OCI-LY7 (cell line): ENCODE measurements at places on chromosomes 1 and 21.

DNA sequence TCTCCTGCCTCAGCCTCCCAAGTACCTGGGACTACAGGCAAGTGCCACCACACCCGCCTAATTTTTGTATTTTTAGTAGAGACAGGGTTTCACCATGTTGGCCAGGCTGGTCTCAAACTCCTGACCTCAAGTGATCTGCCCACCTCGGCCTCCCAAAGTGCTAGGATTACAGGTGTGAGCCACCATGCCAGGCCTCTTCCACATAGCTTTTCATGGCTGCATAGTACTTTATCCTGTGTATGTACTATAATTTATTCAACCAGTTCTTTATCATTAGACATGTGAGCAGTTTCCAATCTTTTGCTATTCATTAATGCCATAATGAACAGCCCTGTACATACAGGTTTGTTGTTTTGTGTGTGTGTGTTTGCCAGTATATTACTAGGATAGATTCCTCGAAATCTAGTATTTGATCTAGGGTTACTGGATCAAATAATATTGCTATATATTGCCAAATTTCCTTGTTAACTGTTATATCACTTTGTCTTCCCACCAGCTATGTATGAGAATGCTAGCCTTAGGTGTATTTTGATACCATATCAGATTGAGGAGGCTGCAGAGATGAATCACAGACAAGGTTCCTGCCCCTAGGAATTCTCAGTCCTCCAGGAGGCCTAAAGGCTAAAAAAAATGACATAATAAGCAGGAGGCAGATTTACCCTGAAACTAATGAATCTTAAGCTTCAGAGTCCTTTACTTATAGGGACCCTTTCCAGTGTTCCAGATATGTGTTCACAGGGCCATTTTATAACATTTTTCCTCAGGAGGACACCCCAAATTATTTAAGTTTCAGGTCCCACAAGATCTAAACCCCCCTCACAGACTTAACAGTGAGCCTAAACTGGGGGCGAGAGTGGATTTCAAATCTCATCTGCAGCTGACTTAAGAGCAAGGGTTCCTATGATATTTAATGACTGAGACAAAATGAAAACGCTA, 2.1 kb upstream of the PDIK1L start:
- no peak for DNase-seq

DNA sequence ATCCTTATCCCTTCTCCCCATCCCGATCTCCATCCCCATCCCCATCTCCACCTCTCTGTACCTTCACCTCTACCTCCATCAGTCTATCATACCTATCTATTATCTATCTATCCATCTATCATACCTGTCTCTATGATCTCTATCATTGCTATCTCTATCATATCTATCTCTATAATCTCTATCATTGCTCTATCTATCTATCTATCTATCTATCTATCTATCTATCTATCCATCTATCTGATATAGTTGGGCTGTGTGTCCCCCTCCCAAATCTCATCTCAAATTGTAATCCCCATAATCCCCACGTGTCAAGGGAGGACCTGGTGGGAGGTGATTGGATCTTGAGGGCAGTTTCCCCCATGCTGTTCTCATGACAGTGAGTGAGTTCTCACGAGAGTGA, 97.9 kb upstream of the PAXBP1 start:
- DNase-seq = no peak

DNA sequence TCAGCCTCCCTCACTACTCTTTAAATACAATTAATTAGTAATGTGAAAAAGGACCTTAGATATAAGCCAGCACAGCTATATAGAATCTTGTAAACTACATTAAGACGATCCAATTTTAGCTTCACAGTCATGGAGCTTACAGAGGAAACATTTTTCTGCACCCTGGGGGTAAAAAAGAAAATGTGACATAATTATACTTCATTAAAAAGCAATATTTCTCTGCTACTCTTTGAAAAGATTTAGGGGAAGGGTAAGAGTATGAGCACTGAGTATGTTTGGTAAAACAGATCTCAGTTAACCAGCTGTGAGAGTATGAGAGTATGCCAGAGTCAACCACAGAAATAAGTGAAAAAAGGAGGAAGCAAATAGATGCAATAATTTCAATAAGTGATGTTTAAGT, 1415.9 kb downstream of the PLA2G4A start:
- no peak for DNase-seq

- DNase-seq = no peak
Measured at GRCh38 chr1:81802707-81803430, 2.1 kb downstream of the ADGRL2 start.

- no peak for DNase-seq
Measured at GRCh38 chr1:53073868-53074311, 11.9 kb downstream of the PODN start.

DNA sequence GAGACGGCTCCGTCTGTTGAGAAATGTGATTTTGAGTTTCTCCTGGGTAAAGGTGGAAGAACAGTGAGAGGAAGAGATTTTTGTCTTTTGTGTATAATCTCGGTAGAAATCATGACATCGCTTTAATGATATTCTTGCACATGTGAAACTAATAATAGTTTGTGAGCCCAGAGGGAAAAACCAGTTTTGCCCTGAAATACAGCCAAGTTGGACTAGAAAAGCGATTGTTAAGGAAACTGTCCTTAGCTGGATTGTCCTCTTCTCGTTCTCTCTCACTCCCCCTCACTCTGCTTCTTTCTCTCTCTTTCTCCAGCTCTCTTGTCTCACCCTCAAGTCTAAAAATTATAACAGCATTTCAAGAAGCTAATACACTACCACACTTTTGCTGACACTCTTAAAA, 17.1 kb downstream of the KCNJ6 start:
- DNase-seq = no peak

GRCh38 chr1:193264313-193265065, 78.1 kb upstream of the B3GALT2 start:
- DNase-seq = no peak

DNA sequence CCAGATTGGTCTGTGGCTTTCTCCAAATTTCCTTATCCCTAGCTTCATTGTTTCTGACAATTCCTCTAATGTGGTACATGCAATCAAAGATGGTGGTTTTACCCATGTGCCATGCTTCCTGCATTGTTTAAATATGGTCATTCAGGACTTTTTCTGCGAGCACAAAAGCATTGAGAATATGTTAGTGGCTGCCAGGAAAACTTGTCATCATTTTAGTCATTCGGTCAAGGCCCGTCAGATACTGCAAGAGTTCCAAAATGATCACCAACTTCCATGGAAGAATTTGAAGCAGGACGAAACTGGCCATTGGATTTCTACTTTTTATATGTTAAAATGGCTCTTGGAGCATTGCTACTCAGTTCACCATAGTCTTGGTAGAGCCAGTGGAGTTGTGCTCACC, 3.7 kb downstream of the ZBED6 start:
- DNase-seq = no peak

GRCh38 chr1:24369801-24370200, 43.8 kb downstream of the STPG1 start:
- no peak for DNase-seq

DNA sequence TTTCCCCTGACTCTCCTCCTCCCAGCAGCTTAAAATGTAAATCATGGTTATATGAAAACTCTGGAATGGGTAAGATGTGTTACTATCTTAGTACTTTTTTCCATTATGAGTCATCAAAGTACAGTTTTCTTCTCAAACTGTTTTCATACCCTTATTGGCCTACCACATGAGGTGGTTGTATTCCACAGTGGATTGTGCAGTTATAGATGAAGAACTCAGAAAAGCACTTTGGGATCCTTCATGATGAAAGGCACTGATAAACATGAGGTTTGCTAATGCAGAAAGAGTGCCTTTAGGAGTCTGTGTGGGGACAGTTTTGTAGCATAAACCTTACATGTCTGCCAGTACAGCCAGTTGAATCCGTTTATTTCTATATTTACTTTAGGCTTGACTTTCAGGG, 32.0 kb upstream of the MYOCOS start:
- DNase-seq = no peak

DNA sequence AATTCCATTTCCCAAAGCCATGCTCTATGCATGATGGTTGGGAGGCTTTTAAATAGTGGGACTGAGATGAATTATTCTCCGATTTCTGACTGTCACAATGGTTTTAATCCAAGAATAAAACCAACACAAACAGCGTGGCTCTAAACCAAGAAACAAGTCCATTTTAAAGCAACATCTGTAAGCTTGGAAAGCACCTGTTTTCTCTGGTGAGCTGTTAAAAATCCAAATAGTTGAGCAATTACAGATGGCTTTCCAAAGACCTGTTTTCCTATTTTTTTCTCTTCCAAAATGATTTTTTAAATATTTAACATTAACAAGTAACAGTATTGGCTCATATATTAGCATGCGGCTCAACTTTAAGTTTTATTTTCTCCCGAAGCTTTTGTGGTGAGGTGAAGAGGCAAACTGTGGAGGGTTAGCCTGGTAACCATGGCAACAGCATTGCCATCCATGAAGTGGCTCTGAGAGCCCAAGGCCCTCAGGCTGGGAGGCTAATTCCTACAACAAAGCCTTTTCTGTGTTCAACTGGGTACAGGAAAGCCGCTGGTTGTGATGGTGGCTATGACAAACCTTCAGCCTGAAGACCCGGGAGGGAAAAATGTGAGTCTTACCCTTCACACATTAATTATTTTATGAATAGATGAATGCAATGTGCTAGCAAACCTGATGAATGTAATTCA, 56.7 kb upstream of the B3GALT5 start:
- DNase-seq = no peak

DNA sequence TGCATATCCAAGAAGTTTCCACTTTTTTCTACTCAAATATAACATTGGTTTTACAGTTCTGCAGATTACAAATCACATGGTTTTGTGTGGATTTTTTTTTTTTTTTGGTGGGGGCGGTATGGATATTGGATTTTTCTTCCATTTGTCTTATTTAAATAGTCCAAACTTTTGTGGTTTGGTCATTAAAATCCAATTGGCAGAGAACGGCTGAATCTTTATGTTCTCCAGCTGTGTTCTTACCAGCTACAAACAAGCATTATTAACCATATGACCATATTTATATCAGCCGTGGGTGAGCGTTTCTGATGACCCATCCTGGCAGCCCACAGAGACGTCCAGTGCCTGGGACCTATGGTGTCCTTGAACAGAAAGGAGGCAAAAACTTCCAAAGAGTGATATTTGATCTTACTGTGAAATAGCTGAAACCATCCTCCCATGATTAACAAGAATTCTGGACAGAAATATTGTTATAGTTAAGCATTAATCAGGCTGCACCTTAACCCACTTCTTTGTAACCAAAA, 200.4 kb downstream of the LYPLAL1 start:
- no peak for DNase-seq

- no peak for DNase-seq
Measured at GRCh38 chr1:43435146-43436145, 18.3 kb downstream of the HYI start.

DNA sequence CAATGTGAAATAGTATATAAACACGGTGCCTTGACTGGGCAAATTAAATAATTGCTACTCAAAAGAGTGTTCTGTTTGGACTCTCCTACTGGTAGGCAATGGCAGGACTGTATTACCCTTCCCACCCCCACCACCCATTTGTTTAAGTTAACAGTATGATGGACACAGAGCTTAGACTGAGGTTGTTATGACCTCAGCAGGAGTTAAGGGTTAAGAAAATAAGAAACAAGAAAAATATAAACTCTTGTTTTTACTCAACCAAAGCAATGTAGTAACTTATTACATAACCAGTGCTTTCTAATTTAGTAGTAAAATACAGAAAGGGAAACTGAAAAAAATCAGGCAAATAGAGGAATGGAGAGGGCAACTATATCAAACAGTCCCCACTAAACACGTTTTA, 19.9 kb upstream of the SERPINC1 start:
- DNase-seq = no peak

DNA sequence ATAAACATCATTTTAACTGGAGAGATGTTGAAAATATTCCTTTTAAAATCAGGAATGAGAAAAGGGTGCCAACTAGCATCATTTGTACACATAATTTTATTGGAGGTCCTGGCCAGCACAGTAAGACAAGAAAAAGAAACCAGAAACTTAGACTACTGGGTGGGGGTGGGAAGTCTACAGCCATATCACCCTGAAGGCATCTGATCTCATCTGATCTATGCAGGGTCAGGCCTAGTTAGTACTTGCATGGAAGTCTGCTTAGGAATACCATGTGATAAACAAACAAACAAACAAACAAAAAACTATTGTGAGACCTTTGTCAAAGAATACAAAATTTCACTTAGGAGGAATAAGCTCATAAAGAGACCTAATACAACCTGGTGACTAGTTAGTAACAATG, 54.2 kb downstream of the EIF2B3 start:
- no peak for DNase-seq

- no peak for DNase-seq
Measured at GRCh38 chr1:47030170-47030805, 6.8 kb downstream of the CYP4X1 start.

DNA sequence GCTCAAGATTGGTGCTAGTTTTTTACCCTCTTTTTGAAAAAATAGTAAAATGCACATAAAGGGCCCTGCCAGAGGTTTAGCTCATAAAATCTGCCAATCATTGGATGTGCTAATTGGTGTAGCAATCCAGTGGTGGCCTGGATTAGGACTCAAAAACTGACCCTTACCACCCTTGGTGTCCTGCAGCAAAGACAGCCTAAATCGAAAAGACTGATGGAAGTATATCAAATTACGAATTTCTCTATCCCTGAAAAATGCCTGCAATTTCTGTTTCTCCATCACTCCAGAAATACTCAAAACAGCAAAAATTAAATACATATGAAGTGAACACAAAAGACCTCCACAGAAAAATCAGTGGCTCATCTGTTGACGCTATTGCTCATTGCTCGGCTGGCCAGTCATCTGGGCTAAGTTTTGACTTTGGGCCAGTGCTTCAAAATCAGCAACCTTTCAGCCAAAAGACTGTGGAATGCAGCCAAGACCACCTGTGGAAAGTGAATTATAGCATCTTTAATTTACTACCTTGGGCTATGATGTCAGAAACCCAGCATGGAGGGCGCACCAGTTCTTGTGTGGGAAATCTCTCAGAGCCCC, 30.0 kb downstream of the WLS start:
- DNase-seq = no peak

GRCh38 chr1:56360021-56360420, 219.3 kb downstream of the PLPP3 start:
- DNase-seq = no peak

DNA sequence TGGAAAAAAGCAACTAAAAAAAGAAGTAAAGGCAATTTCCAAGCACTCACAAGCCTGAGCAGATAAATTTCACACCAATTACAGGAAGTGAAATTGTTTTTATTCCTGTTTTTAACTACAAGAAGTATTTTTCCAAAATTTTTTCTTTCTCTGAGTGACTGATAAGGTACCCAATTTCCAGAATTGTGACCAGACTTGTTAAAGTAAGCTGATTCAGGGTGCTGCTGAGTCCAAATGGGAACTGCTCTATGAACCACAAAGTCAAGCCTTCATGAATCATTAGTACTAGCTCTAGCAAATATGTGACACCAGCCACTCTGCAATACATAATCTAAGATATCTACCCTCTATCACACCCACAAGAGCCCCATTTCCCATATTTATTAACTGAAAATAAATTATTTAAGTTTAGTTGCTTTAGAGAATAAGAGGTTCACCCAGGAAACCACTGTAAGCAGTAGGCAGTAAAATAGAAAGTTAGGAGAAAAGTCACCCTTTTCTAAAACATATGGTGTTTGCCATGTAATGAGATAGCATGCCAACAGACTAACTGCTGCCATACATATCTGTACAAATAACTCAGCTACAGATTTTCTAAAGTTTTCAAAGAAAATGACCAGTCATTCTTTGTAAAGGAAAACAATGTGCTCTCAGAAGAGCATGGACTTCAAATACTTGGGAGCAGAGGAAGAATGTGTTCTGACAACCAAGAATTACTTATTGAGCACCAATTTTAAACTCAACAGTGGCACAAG, 43.1 kb upstream of the TNFSF18 start:
- no peak for DNase-seq
